ENCODE measurements at places on chromosomes 2 and 18.

DNA sequence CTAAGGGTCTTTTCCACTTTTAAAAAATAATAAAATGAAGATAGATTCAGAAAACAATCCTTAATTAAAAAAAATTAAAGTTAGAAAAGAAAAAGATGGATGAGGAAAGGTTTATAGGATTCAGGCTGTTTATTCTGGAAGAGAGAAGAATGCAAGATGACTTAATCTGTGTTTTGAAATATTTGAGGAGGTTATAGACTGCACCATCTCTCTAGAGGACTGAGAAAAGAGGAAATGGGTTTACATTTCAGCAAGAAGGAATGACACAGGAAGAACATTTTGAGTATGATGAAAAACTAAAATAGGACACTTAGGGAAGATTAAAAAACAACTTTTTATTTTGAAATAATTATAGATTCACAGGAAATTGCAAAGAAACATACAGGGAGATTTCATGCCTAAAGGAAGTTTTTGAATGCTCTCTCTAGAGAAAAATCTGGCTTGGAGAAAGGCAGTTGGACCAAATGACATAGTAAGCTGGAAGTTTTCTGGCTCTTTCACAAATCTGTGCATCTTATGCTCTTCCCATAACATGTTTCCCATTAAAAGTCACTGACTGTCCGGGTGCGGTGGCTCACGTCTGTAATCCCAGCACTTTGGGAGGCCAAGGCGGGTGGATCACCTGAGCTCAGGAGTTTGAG lies 75.0 kb downstream of the CERS6 start:
- peak; percentile 78 for DNase-seq

DNA sequence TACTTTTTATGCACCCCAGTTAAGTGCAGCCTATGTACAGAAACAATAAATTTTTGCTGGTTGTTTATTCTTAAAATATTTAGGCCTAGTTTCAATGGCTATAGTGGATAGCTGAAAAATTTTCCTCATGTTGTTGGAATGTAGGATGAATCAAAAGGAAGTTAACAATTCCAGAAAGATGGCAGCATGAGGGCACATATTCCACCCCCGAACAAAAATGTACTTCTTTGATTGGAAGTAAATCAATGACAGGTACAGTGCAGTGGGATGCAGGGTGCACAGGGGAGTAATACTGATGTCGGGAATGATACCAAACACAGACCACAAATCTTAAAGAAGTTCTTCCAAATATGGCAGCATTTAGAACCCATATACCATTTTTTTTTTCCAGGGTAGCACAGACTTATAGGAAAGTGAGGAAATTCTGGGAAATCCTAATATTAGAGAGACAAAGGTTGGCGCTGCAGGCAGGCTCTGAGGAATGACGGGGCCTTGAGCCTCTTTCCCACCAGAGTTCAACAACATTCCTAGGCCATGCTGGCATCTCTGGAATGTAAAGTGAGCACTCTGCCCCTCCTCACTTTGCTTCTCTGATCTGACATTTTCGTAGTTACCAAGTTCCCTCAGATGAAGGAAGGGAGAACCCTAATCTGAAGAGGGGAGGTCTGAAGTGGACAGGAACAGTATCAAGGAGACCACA lies 36.6 kb upstream of the IKZF2 start:
- peak; percentile 88 for DNase-seq

- no peak for DNase-seq
Measured at GRCh38 chr2:85326406-85327159, 1.2 kb downstream of the TGOLN2 start.

DNA sequence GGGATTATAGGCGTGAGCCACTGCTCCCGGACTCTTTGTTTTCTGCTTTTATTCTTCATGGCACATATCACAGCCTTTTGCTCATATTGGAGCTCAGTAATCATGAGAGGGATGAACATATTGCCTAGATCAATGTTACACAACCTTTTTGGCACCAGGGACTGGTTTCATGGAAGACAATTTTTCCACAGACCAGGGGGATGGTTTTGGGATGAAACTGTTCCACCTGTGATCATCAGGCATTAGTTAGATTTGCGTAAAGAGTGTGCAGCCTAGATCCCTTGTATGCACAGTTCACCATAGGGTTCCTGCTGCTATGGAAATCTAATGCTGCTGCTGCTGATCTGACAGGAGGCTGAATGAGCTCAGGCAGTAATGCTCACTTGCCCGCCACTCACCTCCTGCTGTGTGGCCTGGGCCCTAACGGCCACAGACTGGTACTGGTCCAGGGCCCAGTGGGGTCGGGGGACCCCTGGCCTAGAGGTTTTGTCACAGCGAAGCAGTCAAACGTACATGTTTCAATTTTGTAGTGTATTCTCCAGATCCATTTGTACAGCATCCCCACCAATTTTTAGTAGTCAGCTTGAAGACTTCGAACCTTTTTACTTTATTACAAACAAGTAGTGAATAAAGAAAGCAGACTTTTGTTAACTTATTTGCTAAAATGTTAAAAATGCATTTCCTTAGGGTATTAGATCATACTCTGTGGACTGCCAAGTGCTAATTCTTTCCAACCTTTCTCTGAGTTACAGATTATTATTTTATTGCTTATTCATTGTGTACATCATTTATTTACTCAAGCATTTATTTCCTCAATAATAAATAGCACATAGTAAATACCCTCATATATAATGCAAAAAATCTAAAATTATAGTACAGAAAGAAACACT lies 6.2 kb downstream of the DAW1 start:
- DNase-seq, result no peak

DNA sequence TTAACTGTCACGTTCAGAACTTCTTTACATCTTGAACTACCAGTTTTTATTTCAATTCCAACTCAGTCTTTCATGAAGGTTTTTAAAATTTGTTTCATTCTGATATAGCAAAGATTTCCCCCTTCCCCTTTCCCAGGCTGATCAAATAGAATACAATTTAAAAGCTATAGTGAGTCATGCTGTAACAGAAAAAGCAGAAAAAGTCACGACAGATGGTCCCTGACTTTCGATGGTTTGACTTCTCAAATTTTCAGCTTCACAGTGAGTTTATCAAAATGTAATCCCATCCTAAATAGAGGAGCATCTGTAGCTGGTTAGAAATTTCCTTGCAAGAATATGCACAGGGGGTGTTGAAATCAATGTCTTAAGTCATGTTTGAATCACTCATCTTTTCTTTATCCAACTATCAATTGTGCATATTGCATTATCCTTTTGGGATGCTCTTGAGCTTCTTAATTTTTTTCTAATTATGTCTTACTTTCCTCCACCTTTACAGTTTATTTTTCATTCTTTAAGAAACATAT lies 500.3 kb downstream of the LRP1B start:
- no peak for DNase-seq

DNA sequence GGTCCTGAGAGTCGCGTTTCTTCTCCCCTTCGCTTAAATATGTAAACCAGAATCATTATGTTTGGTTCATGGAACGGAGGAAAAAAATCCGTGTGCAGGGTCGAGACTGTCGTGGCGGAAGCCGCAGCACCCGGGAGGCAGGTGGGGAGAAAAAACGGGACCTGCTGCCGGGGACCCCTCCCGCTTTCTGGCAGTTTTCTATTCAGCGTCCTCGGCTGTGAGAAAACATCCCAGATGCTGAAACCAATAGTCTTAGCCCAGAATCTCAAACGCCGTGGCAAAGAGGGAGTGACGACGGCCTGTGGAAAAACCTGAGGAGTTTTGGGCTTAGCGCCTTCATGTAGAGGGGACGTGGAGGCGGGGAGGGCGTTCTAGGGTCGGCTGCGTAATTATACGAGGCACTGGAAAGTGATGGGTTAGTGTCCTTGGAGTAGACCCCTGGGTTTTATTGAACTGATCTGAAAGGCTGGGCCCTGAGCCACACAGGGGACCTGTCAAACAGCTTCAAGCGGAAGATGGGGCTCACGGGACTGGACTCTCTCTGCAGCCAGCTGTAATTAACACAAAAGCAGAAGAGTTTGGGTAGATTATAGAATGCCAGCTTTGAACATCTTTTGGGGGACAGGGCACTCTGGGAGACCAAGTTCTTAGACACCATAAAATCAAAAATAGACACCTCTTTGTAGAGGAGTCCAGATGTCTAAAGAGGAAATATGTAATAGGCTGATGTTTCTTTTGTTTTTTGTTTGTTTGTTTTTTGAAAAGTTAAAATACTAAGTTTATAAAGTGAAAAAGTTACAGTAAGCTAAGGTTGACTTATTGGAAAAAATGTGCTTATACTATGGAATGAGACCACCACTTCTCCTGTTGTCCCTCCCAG lies 834 bp upstream of the BUB1 start:
- peak; percentile 19 for DNase-seq

DNA sequence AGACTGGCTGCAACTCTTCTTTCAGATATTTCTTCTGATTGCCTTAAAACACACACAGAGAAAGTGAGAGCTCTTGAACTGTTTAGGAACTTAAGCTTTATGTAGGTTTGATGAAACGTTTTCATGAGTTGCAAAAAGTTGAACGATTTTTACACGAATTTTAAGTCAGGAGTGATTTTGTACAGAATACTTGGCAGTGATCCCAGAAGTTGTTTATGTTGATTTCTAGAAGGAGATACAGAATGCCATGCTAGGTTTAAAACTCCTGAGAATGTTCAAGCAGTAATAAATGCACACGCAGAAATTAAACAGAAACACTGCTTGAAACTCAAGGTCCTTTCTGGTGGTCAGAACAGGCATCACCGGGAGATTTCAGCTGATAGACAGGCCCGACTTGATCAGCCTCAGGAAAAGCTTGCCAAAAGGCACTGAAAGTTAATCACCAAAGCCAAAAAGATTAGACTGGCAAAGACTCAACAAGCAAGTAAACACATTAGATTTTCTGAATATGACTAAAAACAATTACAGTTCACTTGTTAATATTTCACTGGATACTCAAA lies 123.1 kb downstream of the SOCS6 start:
- DNase-seq, result no peak

GRCh38 chr18:80181642-80182461 lies 65.5 kb downstream of the PARD6G start:
- DNase-seq, result no peak

- no peak for DNase-seq
Measured at GRCh38 chr2:53672881-53673522, 94.6 kb upstream of the CHAC2 start.

DNA sequence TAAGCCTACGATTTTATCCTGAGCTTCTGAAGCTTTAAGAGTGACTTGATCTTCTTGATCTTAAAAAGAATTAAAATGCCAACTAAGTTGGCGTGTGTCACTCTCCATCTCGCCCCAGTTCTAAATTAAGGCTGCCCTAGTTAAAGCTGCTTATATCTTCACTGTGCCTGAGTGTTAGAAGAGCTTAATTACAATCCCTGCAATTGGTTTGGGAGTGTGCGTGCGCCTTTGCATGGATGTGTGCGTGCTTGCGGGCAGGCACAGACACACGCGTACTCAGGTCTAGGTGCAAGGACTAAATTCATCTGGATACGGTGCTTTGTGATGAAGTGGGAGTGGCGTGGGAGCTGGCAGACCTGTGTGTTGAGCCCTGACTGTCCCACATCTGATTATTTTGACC lies 201.5 kb downstream of the FAM210A start:
- no peak for DNase-seq

DNA sequence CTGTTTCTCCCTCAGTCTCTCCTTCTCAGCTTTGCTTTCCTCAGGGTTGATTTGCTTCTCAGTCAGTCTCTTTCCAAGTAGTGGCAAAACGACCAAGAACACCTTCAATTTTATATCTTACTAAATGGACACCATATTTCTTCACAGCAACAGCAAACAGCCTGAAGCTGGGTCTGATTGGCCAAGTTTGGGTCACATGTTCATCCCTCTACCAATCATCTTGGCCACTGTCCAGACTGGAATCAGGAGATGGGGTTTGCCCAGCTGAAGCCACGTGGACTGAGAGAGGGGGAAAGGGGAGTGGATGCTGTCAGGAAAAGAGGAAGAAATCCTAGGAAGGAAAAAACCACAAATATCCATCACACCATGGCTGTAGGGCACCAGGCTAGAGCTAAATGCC lies 42.0 kb upstream of the ACMSD start:
- DNase-seq, result no peak
